GM13977 (cell line): ENCODE measurements at places on chromosomes 2 and 18.

GRCh38 chr2:239236808-239237205 lies 164.0 kb downstream of the HDAC4 start:
- DNase-seq = no peak

DNA sequence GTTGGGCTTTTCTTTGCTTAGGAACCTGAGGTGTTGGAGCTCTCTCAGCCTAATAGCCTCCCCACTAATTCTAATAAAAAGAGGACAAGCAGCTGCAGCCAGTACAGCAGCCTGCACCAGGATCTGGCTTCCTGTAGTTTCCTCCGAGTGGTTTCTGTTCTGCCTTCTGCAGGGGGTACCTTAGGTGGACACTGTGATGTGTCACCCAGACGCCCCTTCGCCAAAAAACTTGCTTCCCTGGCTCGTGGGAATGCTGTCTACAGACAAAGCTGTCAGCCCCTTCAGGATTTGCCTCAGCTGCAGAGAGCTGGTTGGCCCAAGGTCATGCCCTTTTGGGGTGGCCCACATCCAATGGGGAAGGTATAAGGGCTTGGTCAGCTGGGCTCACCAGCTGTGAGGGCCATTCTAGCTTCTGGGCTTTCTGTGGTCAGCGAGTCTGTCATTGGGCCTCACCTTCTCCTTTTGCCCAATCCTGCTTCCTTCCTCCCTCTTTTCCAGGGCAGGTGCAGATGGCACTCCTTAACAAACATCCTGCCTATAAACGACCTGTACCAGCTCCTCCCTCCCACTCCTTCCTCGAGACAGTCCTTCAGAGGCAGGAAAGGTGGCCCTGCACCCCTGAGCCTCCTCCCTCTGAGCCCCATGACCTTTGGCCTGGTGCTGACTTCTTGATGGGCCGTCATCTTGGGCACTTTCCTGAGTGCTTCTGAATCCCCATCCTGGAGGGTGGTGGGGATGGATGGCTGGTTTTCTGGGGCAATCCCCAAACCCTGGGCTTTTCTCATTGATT lies 44.0 kb upstream of the ROCK2 start:
- DNase-seq = no peak

DNA sequence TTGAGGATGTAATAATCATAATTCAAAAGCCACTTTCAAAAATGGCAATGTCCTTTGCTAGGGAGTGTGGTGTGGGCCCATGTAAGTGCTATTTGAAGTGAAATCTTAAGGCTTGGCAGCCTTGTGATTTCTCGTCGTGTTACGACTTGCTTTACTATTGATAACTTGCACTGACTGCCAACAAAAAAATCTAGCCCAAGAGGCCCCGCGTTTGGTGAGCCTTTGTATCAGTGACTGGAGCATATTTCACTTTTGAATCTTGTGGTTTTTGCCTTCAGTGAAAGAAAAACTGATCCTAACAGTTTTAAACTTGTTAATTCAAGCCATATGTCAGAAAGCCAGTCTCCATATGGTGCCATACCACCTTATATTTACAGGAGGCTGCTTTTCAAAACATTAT lies 248.0 kb downstream of the TMEM182 start:
- DNase-seq = no peak

DNA sequence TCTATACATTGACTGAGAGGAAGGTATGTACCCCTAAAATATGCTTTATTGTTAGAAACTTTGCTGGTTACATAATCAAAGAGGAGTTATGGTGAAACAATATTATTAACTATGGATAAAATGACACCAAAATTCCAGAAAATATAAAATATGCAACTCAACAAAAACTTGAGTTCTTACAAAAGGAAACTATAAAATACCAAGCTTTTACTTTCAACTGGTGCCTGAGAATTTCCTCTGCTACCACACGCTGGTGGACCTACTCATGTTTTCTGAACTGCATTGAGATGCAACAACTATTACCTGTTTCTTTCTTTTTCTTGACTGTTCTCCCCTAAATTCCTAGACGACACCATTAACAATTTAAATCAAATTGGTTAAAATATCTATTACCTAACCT lies 8.2 kb upstream of the NFE2L2 start:
- DNase-seq = no peak

- no peak for DNase-seq
Measured at GRCh38 chr18:8625461-8626092, 16.3 kb downstream of the RAB12 start.

DNA sequence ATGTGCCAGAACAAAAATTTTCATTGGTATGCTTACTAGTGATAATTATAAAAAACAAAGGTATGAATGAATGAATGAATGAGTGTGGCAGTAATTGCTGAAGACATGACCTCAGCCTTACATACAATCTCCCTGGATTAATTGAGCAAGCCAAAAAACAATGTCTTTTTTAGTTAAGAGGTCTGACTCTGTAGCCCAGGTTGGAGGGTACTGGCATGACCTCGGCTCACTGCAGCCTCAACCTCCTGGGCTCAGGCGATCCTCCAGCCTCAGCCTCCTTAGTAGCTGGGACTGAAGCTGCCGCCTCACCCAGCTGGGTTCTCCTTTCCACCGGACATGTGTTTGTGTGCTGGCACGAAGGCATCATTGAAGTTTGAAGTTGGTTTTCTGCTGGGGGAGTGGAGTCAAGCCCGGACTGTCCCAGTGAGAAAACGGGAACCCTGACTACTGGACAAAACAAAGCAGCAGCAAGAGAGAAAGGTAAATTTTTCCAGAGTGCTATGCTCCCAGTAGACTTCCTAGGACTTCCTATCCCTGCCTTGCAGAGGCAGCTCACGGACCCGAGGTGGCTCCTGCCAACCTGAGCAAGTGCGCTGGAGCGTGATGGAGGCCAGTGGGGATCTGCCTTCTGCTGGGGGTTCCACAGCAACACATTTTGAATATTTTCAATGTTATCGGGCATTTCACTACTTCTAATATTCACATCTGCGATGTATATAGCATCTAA lies 6.4 kb upstream of the IMP4 start:
- DNase-seq = no peak

DNA sequence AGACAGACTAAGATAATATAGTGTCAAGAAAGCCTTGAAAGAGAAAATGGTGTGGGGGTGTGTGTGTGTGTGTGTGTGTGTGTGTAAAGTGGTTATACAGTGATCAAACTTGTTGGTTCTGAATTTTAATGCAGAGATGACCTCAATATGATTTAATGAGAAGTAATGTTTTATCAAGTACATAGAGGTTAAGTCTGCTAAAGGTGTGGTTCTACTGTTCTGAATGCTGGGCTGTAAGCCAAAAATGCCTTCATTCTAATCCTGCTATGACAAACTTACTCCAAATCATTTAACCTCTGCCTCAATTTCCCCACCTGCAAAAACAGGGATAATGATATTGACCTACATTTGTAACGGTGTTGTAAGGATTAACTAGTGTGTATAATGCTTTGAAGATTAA lies 87.9 kb downstream of the WDPCP start:
- no peak for DNase-seq

- no peak for DNase-seq
Measured at GRCh38 chr2:197031803-197032202, 105.3 kb upstream of the PGAP1 start.

GRCh38 chr2:113281910-113282746 lies 3.4 kb upstream of the PAX8 start:
- DNase-seq = no peak

DNA sequence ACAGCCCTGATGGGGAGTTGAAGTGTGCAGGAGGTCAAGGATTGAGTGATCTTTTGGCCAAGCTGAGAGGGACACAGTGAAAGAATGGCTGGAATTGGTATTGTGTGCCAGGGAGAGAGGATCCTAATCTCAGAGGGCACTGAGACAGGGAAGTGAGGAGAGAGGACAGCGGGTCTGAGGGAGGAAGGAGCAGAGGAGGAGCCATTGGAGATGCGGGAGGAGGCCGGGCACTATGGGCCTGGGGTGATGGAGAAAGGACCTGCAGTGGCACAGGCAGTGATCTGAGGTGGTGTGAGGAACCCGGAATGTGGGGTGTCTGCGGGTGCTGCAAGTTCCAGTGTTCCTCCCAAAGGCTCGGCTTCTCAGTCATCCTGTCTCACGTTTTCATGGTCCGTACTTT lies 26.8 kb downstream of the RNF144A start:
- no peak for DNase-seq

- no peak for DNase-seq
Measured at GRCh38 chr2:195594919-195595694, 61.9 kb upstream of the SLC39A10 start.

- no peak for DNase-seq
Measured at GRCh38 chr2:235674812-235675211, 181.0 kb downstream of the AGAP1 start.

DNA sequence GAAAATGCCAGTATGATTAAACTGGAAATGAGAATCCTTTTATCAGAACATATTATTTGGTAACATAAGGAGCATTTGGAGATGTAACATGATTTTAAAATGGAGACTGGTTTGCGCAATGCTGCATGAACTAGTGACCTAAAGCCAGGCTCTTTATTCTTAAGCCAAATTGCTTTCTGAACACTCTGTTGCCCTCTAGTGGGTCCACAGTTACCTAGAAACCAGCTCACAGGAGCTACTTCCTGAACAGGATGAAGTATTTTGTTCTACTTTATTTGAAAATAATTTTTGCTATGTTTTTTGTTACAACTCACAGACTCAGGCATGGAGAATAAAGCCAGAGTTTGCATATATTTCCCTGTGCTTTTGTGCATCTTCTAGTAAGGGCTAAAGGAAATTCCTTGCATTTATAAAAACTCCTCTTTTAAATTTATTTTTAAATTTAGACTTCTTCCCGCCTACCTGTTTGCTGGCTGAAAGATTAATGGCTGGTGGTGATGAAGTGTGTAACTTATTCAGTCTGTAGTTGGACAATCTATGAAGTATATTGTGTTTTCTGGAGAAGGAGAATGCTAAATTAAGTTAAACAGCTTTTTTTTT lies 146.7 kb downstream of the PARD3B start:
- peak; percentile 7 for DNase-seq

DNA sequence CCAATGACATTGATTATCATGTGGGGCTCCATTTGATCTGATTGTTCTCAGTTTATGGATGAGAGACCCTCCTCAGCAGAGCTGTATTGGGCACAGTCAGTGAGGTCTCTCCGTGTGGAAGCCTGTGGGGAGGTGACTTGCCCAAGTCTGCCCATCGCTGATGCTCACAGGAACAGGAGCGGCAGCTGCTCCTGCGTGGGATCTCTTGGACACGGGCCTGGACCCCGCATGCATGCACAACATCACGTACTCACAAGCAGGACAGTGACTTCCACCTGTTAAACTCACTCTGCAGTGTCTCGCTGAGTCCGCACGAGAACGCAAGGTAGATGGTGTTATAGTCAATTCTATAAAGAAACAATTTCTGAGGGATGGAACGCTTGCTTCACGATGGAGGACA lies 55.0 kb downstream of the KCNF1 start:
- no peak for DNase-seq

GRCh38 chr2:239392072-239392357 lies 8.8 kb downstream of the HDAC4 start:
- DNase-seq = no peak
